ENCODE measurements at places on chromosomes 6 and 20. TPM values are rescaled to one million over a fixed set of nuclear protein-coding genes. Genes with fewer than 3 reads are reported as not detected.
A peak's percentile ranks its signal among the peaks of the same experiment; 100 is the strongest.

GRCh38 chr20:44725837-44726236, 10.7 kb downstream of the CCN5 start:
- no peak for DNase-seq

DNA sequence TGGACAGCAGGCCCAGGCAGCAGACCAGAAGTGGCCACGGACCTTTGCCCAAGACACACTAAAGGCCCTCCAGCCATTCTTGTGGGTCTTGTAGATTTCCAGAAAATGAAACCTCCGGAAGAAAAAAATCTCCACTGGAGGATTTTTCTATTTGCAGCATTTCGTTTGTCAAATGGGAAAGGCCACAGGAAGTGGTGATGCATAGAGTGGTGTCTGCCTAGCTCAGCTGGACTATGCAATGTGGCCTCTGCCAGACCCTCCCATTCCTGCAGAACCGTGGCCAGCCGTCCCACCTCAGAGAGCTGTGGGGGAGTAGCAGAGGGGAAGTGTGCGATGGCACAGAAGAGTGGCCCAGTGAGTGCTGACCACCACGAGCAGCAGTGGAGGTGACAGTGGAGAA, 24.0 kb upstream of the INSM1 start:
- no peak for DNase-seq

DNA sequence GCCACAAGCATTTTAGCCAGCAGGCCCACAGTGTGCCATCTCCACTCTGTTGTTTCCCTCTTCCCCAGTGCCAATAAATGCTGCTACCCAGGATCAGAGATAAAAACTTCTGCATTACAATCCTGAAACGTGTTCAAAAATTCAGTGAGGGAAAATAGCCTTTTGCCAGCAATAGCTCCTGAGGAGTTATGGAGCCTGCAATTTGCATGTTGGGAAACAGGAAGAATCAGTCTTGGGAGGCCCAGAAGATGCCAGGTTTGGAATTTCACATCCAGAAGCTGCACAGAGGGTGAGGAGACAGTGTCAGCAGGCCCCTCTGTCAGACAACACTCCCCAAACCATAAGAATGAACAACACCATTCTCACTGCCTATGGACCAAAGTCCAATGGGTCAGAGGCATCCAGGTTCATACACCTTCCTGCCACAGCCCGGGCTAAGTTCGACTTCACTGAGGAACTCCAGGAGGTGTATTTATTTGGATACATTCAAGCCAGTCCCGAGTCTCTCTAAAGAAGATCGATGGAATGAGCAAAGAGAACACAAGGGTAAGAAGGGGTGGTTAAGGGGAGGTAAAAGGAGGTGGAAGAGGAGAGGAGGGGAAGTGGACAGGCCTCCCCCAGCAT, 20.8 kb downstream of the RRBP1 start:
- DNase-seq = no peak

- DNase-seq = no peak
Observed at GRCh38 chr20:58756450-58756775, 63.8 kb downstream of the NPEPL1 start.

DNA sequence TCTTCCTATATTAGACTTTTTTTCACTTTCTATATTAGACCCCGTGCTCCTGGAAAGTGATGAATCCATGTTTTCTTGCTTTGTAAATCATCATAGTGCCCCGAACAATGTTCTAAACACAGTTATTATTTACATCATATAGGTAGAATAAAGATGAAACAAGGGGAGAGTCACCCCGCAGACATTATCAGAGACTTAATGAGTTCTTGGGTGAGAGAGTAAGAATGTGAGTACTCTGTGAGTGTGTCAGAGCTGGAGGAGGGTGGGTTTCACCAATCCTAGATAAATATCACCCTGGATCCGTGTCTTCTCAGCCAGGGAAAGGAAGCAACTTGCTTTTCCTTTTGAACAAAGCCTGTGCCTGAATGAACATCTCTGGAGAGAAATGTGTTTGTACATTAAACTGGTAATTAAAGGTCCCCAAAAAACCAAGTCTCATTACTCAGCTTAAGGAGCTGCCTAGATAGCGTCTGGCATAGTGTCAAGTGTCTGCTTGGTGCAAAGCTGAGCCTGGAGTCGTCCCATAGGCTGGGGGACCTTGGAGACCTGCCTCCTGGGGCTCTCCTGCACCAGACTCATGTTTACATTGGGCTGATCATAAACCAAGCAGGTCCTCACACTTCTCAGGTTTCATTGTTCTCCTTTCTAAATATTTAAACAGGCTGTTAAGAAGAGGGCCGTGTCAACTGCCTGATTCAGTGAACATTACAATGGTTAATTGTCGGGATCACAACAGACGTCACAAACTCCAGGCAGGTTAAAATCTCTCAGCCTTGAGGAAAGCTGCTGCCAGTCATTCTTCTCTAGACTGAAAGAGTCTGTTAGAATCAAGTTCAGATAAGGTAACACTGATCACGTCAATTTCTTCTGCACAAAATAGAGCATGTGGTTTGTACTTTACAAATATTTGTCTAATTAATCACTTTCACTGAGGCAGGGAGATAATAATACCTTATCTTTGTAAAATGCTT, 179.7 kb upstream of the MYLIP start:
- DNase-seq = no peak

DNA sequence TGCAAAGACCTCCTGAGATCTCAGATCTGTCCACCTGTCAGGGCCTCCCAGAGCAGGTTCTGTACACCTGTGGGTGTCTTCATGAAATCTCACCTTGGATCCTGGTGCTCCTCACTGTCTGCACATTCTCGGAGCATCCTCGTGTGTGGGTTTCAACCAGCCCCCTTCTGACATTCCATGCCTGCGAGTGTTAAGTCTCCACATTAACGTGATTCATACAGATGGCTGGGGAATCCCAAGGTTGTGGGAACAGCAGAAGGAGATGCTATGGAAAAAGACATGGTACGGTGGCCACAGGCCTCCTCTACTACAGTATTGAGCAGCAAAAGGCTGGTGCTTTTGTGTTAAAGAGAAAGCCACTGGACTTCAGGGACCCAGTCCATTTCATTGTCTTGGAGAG, 556.5 kb downstream of the DHX35 start:
- DNase-seq = no peak

DNA sequence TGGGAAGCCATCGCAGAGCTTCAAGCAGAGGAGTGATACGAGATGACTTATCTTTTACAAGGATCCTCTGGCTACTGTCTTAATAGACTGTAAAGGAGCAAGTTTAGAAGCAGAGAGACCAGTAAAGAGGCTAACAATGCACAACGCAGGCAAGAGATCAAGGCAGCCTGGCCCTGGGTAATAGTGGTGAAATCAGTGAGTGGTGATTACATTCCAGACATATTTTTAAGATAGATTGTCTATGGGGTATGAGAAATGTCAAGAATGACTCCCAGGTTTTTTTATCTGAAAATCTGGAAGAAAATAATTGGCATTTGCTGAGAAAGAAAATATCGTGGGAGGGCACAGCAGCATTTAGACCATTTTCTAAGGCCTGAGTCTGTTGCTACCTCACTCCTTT, 213.6 kb upstream of the HTR1E start:
- DNase-seq = no peak

DNA sequence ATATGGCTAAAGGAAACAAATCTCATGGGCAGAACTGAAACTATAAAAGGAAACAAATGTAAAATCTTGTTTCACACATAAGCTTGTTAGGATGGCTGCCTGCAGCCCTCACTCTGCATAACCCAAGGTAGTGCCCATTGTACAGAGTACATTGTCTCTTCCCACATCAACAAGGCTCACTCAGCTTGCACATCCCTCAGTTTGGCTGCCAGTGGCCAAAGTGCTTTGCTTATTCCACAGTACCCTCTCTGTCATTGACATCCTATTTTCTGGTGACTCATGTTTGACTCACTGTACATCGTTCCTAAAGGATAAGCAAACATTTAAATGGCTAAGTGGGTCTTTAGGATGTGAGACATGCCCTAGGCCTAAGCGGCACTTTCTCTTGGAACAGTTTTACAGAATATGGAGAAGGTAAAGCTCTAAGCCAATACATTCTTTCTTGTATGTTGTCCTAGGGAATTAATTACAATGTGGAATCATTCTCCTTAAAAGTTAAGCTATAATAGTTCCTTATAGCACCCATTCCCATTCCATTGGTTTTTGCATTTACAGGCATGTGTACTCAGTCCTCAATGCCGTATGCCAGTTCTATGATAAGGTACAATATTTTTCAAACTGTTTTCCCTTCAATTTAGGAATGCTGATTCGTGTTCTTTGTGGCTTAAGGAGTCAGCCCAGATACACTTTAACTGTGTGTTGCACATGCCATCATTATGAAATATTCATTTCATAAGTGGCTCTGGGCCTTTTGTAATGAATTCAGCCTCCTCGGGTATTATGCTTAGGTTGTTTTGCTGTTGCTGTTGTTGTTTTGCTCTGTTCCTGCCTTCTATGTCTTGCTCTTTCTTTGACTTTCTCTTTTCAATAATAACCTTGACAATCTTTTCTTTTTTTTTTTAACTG, 5.5 kb downstream of the ANKEF1 start:
- DNase-seq = peak; percentile 53

The TFAP2B gene
- not detected for total RNA-seq

The SSTR4 gene
- not detected for total RNA-seq

The NOX3 gene
- not detected for total RNA-seq

The TRIM40 gene
- total RNA-seq = not detected

The LPA gene
- total RNA-seq = not detected

The RBPJL gene
- not detected for total RNA-seq

The LKAAEAR1 gene
- total RNA-seq = not detected

The TMEM170B gene
- 15.0 TPM for total RNA-seq

Measured in NCI-H460 (cell line).